Occipital lobe (tissue), 3 donors: ENCODE measurements at places on chromosomes 3 and 15. TPM values are rescaled to one million over a fixed set of nuclear protein-coding genes. Genes with fewer than 3 reads are reported as not detected.

- DNase-seq: no peak
Observed at GRCh38 chr15:29480278-29480677, 210.7 kb upstream of the NSMCE3 start.

- no peak for DNase-seq
Observed at GRCh38 chr15:83961311-83961710, 274.3 kb upstream of the GOLGA6L4 start.

PDIA5 gene
- 3.1 TPM for total RNA-seq

DNA sequence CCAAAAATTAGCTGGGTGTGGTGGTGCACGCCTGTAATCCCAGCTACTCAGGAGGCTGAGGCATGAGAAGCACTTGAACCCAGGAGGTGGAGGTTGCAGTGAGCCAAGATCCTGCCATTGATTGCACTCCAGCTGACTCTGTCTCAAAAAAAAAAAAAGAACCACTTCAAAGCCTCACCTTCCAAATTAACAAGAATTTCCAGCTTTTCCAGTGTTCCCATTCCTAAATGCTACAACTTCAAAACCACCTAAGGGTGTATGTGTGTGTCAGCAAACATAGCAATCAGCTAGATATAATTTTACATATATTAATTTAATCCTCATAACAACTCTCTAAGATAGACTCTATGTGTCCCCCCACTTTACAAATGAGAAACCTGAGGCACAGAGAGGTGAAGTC lies 512.5 kb upstream of the PROK2 start:
- DNase-seq: no peak

DNA sequence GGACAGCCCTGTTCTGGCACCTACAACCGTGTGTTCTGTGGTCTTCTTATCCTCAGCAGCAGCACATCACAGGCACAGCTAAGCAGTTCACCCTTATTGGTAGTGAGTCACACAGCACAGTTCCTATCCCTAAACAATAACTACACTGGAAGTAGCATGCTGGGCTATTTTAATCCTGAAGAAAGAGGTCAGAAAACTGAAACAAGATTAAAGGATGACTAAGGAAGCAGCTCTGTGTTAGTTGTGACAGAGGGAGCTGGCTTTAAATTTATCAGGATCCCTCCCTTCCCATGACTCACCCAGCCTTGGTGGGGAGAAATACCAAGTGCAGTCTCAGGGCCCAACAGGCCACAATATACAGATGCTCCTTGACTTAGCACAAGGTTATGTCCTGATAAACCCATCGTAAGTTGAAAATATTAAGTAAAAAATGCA lies 144.3 kb downstream of the ERC2 start:
- peak; percentile 57 for DNase-seq

DNA sequence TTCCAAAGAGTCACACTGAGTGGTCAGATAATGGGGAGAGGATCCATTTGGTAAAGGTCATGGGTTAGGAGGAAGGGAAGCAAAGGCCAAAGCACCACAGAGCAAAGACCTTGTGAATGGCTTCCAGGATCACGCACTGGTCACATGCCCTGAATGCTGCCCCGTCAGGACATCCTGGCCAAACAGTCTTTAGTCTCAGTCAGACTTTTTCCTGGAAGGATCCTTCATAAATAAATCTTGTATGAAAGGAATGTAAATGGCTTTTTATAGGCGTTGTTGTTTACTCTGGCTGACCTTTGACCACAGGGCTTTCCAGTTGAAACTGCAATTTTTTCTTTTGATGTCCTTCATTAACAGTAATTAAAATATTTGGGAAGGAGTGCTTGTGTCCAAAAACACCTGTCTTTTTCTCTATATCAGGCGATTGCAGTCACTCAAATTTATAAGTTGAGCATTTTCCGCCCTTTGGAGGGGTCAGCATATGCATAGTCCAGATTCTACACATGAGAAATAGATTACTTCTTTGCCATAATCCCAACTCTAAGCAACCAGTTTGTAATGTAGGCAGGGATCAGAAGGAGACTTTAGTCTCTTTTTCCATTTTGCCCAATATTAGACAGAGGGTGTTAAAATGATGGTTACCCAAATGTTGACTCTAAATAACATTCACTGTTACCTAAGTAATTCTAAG lies 48.4 kb downstream of the CHAC1 start:
- DNase-seq: no peak

DNA sequence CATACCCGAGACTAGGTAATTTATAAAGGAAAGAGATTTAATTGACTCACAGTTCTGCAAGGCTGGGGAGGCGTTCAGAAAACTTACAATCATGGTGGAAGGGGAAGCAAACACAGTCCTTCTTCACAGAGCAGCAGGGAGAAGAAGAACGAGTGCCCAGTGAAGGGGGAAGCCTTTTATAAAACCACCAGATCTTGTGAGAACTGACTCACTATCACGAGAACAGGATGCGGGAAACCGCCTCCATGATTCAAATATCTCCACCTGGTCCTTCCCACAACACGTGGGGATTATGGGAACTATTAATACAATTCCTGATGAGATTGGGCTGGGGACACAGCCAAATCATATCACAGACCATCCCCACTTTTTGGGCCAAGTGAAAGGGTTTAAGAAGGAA lies 58.8 kb upstream of the CTXND1 start:
- no peak for DNase-seq

DNA sequence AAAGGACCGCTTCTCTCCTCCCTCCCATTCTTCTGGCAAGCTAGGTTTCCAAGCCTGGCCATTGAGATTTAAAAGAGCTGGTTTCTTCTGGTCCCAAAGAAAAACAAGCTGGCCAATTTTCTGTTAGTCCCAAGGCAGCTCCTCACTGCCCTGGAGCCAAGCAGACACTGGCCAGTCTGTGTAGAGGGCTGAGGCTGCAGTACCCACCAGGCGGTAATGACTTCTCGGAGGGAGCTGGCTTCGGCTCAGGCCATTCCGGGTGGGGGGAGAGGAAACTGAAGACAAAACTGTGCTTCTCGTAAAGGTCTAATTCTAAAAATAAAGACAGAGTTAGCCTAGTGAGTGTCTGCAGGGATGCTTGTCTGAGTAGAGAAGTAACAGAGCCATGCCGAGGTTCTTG lies 78.5 kb upstream of the SMAD3 start:
- no peak for DNase-seq

- no peak for DNase-seq
Observed at GRCh38 chr15:71043373-71043772, 71.9 kb upstream of the THSD4 start.

RPUSD2 gene
- total RNA-seq: 14.2 TPM

ACTC1 gene
- 0.31 TPM for total RNA-seq

CHRNA3 gene
- 0.31 TPM for total RNA-seq

DNA sequence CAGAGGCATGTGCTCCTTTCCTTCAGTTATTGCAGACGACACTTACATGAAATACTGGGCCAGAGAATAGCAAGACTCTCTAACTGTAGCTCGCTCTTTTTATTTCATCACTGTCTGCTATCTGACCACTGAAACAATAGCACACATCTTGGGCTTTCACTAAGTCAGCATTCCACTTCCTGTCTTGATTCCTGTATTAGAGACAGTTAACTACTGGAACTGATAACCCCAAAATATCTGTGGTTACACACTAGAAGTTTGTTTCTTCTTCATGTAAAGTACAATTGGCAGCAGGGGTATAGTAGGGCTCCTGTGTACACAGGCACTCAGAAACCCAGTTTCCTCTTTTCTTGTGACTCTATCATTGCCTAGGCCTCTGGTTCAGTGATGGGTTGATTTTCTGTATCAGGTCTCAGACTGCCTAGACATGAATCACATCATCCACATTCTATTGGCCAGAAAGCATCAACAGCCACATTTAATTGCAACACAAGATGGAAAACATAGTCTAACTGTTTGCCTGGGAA lies 230.2 kb upstream of the CD96 start:
- DNase-seq: no peak

- no peak for DNase-seq
Observed at GRCh38 chr3:127383656-127384179, 95.9 kb upstream of the PRR20G start.

DNA sequence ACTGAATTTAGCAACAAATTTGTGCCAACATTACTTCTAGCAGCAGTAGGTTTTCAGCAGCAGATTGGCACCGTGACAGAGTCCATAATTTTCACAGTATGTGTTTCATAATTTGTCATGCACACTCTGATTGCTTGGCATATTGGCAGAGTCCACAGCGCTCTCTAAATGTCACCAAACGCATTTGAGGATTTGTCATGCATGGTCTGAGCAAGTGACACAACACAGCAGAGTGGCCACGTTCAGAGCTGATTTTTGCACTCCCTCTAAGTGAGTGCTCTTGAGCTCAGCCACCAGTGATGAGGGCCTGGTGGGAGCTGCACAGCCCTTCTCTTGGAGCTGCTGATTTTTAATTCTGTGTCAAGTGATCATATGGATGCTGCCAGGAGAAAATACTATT lies 1270.8 kb downstream of the ROBO1 start:
- no peak for DNase-seq

MST1R gene
- total RNA-seq: 0.31 TPM

DNA sequence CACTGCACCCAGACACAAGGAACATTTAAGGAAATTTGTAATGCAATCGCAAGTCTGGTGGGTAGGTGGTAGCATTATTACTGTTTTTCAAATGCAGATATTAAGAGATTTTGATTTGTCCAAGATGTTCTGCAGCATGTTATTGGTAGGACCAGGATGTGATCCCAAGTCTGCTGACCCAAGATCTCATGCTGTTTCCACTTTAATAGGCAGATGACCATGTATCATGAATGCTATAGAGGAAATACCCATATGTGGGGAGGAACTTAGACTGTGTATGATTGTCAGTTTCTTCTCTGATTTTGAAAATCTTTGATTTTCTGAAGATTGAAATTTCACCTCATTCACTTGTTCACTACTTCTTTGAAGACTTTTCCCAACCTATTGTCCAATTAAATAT lies 28.7 kb downstream of the ATP6V1A start:
- no peak for DNase-seq

ZIC4 gene
- total RNA-seq: 1.2 TPM

LRRC15 gene
- not detected for total RNA-seq

FBXO40 gene
- 0.31 TPM for total RNA-seq

DNA sequence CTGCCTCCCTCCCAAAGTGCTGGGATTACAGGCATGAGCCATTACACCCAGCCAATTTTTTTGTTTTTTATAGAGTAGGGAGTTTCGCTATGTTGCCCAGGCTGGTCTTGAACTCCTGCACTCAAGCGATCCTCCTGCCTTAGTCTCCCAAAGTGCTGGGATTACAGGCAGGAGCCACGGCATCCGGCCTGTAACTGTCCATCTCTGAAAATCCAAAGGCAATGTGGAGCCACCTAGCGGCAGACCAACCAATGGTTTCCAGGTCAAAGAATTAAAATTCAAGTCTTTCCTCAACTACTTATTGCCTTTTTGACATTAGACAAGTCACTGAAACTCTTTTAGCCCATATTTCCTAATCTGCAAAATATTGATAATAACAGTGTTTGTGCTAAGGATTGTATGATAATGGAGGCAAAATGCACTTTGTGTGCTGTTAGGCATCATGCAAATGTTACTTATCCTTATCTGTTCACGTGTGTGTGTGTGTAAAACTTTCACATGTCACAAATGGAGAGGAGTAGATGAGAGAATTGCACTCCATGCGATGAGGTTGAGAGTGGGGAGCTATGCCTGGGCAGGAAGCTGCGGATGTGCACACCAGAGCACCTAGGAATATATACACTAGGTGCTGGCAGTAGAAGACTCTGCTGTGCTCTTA lies 48.7 kb downstream of the COL8A1 start:
- peak; percentile 2 for DNase-seq

AQP9 gene
- under 0.01 TPM for total RNA-seq

GPR149 gene
- 0.16 TPM for total RNA-seq

DLEC1 gene
- 0.78 TPM for total RNA-seq

DNA sequence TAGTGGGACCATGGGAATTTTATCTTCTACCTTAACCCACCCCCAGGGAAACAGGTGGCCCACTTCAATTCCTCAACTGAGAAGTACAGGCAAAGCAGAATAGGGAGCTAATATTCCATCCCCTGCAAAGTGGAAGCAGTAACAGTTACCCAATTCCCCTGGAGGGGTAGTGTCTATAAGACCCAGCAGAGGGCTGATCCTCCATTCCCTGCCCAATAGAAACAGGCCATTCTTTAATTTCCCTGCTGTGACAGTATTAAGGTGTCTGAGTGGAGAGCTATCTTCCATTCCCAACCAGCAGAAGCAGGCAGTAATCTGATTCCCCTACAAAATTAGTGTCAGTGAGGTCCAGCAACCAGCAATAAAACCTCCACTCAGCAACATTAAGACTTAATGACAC lies 219.8 kb downstream of the ULK4 start:
- no peak for DNase-seq

TMOD2 gene
- total RNA-seq: 241 TPM

TYRO3 gene
- total RNA-seq: 20.3 TPM

ZXDC gene
- 40.7 TPM for total RNA-seq

- DNase-seq: peak; percentile 58
Observed at GRCh38 chr15:64029110-64029509, 17.2 kb downstream of the DAPK2 start.

SLC12A6 gene
- total RNA-seq: 39.5 TPM

DNA sequence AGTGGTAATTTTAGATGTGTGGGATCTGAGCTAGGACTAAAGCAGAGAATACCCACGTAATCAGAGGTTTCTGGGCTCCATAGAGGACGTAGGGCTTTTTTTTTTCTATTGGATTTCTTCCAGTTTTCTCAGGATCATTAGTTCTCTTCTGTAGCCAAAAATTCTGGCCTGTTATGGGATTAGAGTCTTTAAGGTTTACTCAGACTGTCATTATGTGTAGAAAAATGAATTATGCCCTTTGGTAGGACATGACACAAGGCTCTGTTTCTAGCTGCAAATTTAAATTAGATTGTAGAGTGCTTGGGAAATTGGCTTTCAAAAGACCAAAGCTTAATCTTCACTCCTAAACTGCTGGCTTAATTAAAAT lies 1.9 kb downstream of the SETD5 start:
- DNase-seq: no peak

CPLX3 gene
- 1.6 TPM for total RNA-seq

ETV5 gene
- total RNA-seq: 46.2 TPM

DNA sequence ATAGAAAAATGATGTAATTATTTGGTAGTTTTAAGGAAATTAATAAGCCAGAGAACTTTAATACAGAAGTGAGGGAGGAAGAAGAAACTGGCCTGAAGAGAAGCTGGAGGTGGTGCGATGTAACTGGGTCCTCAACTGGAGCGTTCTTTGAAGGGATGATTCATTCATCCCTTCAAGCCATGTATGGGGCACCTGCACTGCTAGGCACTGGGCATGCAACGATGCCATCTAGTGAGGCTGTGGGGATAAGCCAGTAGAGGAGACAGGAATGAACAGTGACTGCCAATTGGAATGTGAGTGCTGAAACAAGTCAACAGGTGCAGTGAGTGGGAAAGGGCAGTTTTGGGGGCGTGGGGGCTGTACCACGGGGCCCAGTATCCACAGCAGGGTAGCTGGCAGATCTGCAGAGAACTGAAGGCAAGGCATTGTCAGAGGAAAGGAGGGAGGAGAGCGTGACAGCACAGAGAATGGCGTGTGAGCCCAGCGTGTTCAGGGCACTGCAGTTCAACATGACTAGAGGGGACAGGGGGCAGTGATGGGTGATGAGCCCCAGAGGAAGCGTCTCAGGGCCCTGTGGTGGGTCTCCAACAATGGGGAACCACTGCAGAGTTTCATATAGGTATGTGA lies 3.8 kb upstream of the KIF23 start:
- DNase-seq: no peak

- DNase-seq: no peak
Observed at GRCh38 chr15:72135719-72136118, 17.5 kb downstream of the SENP8 start.

- DNase-seq: no peak
Observed at GRCh38 chr3:40120806-40121205, 188.7 kb upstream of the EIF1B start.
